M059J (cell line): ENCODE measurements at places on chromosomes 13 and 19.

- DNase-seq, result no peak
These were observed 930.3 kb upstream of the PCDH9 start for GRCh38 chr13:68160466-68160865.

DNA sequence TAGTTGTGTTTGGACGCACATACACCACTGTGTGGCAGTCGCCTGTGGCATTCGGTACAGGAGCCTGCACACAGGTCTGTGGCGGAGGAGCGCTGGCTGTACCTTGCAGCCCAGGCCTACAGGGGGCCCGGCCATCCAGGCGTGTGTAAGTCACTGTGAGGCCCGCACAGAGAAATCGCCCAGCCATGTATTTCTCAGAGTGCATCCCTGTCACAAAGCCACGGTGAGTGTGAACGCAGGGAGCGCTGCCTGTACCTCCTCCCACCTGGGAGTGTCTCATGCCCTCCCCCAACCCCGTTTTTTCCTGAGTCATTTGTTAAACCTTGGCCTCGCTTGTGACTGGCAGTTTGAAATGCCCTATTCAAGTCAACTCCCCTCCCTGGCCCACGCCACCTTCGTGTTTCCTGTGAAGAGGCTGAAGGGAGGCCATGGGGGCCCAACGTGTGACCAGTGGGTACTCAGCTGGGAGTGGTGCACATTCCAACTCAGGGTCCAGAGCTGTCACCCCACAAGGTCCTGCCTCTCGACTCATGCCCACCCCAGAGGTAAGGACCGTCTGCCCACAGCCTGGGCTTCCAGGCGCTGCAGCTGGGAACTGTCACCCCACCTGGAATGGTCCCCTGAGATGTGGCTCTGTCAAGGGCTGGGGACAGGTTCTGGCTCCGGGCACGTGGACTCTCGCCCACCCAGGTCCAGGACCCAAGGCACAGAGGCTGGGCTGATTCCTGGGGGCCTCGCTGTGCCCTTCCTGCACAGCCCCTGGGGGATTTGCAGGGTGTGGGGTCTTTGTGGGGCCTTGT, 11.6 kb upstream of the RASA3 start:
- DNase-seq, result no peak

- DNase-seq, result peak; percentile 43
These were observed 48.7 kb downstream of the CCNE1 start for GRCh38 chr19:29860492-29860891.

DNA sequence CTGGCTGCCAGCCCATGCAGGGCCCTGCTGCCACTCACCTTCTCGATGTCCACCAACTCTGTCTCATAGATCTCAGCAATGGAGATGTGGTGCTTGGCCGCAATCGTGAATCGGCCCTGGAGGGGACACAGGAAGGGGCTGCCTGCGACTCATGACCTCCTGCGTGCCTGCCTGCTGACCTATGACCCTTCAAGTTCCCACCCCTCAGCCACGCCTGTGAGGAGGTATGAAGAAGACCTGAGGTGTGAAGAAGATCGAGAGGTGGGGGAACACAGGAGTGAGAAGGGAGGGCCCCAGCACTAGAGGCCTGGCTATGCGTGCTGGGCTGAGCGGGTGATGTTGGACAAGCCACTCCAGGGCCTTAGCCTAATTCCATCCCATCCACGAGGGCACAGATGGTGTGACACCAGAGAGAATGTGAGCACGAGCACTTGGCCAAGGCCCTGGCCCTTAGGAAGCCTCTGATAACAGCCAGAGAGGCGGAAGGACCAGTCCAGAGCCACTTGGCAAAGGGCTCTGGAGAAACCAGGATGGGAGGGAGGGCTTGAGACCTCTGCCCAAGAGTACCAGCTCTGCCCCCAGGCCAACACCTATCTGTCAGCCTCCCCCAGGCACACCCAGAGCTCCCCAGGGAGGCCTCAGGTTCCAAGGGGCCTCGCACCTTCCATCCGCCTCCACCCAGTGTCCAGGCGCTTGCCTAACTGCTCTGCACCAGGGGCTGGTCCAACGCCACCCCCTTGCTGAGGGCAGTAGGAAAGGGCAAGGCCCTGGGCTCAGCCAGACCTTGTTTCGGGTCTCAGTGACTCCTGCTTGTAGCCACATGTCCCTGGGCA, 9.6 kb upstream of the KPTN start:
- no peak for DNase-seq

GRCh38 chr19:58498316-58499020, 13.3 kb downstream of the SLC27A5 start:
- DNase-seq, result no peak

DNA sequence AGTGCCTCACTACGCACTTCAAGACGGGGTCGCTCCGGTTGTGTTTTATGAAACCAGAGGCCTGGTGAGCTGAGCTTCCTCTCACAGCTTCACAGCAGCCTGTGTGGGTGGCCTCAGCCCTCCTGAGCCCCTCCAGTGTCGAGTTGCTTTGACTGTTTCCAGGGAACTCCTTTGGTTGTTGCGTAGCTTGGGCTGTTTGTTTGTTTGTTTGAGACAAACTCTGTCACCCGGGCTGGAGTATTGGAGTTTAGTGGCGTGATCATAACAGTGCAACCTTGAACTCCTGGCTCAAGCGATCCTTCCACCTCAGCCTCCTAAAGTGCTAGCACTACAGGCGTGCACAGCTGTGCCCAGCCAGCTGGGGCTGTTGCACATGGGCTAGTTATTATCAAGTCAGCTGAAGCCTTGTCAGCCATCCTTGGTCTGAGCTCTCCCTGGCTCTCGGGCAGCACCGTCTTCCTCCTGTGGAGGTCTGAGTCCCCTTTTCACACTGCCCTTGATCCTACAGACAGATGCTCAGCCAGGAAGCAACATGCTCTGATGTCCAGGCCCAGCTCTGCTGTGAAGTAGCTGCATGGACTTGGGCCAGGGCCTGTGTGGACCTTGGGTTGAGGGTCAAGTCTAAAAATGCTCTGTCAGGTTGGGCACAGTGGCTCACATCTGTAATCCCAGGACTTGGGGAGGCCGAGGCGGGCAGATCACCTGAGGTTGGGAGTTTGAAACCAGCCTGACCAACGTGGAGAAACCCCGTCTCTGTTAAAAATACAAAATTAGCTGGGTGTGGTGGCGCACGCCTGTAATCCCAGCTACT, 10.2 kb downstream of the DOT1L start:
- DNase-seq, result no peak

- DNase-seq, result no peak
These were observed 319.9 kb downstream of the ATP8A2 start for GRCh38 chr13:25691654-25692053.

- peak; percentile 42 for DNase-seq
These were observed 1.6 kb downstream of the SPINT2 start for GRCh38 chr19:38265921-38266429.

DNA sequence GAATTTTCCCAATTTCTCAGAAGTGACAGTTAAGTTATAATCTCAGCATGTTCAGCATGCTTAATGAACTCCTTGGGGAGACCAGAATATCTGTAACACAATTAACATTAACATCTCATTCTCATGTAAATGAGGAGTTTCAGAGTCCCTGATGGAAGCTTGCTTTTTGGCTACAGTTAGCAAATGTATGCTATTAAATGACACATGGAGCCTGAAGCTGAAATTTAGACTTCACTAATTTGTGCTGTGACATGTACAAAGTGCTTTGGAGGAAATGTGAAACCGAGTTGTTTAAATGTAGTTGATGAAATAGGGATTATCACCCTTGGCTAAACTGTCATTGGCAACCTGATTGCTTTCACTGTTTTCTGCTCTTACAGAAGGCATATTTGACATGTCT, 2265.1 kb upstream of the PCDH20 start:
- DNase-seq, result no peak

- no peak for DNase-seq
These were observed 5.3 kb downstream of the F7 start for GRCh38 chr13:113110852-113111315.

- no peak for DNase-seq
These were observed 9.9 kb downstream of the CCDC124 start for GRCh38 chr19:17942582-17943273.

DNA sequence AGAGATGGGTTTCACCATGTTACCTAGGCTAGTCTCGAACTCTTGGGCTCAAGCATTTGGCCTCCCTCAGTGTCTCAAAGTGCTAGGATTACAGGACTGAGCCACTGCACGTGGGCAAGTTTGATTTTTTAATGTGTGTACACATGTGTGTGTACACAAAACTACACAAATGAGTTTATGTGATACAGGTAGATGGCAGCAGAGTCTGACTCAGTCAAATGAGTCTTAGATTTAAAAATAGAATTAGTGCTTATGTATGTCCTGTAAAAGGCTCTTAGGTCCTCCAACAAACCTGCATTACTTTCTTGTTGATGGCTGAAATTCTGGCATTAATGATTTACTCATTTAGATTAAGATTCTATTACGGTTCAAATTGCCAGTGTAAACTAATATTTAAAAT, 293.7 kb downstream of the PCDH17 start:
- DNase-seq, result no peak

DNA sequence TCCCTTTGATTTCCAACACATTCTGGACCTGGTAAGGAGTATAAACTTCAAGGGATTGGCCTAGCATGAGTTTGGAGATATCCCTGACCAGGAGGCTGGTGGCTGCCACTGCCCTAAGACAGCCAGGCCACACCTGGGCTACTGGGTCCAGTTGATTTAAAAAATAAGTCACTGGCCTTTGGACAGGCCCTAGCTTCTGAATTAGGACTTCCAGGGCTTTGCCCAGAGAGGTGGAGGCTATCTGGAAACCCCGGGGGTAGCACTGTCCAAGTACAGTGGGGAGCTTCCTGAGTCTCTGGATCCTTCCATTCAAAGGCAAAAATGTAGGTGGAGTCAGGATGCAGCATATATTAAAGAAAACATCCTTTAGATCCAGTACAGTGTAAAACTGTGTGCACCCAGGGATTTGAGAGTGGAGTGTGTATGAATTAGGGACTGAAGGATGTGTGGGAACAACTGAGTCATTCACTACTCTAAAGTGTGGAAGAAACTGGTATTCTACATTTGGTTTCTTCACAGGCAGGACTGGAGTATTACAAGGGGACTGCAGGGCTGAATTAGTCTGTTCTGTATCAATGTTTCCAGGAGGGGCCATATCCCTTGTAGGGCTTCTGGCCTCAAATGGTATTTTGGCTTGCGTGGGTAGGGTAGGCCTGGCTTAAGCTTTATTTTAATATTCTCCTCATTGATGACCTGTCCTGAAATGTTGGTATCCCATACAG, 14.8 kb upstream of the FCGBP start:
- no peak for DNase-seq

- no peak for DNase-seq
These were observed 36.4 kb downstream of the RCBTB2 start for GRCh38 chr13:48496271-48497161.

- DNase-seq, result no peak
These were observed 36.0 kb downstream of the VAV1 start for GRCh38 chr19:6808494-6808893.

DNA sequence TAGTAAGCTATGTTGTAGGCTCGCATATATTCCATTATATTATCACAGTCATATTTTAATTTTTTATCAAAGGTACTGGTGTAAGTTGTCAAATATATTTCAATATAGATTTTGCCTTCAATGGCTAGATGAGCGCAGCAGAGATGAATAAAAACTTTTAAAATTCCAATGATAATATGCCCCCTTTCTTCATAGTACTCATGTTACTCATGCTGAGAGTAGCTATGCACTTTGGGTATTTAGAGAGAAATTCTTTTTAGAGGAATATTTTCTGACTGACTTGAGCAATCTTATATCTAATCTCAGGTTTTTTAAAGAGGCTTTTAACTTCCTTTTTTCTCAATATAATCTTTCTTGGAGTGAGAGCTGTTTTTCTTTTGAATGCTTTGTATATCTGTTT, 11.4 kb downstream of the ZNF254 start:
- DNase-seq, result no peak

DNA sequence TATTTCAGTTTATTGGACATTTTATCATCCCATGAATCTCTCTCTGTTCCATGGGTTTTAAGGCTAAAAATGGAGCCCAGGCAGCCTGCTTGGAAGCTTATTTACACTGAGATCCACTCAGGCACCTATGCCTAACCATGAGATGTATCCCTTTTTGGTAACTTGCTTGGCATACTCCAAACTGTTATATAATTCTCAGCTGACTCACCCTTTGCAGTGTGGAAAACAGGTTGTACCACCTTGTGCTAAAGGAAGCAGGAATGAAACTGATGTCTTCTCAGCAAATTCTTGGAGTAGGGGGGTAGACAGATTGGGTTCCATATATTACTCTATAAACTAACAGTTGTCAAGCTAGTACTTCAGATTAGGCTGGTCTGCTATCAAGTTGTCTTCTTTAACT, 483.6 kb downstream of the KLF5 start:
- DNase-seq, result no peak

- DNase-seq, result no peak
These were observed 29.1 kb downstream of the CEBPG start for GRCh38 chr19:33402421-33403220.
